ENCODE measurements at places on chromosomes 13 and 19. TPM values are rescaled to one million over a fixed set of nuclear protein-coding genes. Genes with fewer than 3 reads are reported as not detected.

TNFSF9 gene
- 6.3 TPM for total RNA-seq

SPACA4 gene
- not detected for total RNA-seq

ZNF90 gene
- total RNA-seq: not detected

PDX1 gene
- 0.08 TPM for total RNA-seq

FARP1 gene
- total RNA-seq: 11.6 TPM

CYP2A6 gene
- total RNA-seq: not detected
